Cerebellar cortex (tissue), 1 donor: ENCODE measurements at places on chromosomes 4 and X.

GRCh38 chr4:164402554-164402953 lies 351.4 kb upstream of the SMIM31 start:
- no peak for DNase-seq

- no peak for DNase-seq
Measured at GRCh38 chr4:1575418-1576303, 108.5 kb downstream of the FAM53A start.

DNA sequence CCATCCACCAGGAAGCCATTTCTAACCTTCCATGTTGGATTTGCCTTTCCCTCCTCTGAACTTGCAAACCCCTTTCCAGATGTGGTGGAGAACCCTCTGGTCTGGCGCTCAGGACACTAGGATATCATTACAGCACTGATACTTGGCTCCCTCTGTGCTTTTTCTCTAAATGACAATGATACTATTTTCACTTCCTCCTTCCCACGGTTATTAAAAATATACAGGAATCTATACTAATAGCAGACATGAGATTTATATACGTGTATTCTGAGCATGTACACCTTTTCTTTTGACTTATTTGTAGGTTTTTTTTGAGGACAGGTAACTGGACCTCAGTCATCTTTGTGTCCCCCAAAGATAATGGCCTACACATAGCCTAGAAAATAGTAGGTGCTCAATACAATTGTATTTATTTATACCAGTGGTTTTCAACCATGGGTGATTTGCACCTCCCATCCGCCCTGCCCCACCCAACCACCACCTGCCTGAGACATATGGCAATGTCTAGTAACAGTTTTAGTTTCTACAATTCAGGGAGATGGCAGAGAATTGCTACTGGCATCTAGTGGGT lies 60.4 kb upstream of the PLAC8 start:
- DNase-seq, result no peak

DNA sequence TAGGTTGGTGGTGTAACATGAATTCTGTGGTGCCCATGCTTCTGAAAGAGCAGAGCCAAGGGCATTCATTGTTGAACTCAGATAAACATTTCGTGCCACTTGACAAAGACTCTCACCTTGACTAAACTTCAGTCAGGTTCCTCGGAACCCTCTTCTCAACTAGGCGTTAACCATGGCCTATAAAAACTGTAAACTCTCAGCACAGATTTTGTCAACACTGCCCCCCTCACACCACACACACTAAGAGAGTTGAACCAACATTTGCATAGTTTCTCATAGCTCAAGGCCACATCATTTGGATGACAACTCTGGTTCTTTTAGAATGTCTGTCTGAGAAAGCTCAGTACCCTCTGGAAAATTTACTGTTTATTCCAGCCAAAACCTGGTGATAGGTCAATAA lies 28.1 kb downstream of the CASP6 start:
- no peak for DNase-seq

DNA sequence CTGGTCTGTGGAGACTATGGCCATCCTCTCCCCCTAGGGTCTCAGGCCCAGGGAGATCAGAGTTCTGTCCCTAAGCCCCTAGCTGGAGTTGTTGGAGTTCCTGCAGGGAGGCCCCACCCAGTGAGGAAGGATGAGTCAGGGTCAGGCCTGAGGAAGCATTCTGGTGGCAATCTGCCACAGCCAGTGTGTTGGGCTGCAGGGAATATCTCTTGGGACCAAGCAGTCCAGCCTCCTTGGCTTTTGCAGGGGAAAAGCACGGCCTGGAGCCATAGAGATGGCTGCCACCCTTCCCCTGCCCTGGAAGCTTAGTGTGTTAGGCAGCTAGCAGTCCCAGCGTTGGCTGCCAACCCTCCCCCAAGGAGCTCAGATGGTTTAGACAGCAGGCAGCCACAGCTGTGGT lies 202.4 kb downstream of the RTL9 start:
- no peak for DNase-seq

- peak; percentile 93 for DNase-seq
Measured at GRCh38 chr4:5874811-5875449, 18.0 kb downstream of the CRMP1 start.

DNA sequence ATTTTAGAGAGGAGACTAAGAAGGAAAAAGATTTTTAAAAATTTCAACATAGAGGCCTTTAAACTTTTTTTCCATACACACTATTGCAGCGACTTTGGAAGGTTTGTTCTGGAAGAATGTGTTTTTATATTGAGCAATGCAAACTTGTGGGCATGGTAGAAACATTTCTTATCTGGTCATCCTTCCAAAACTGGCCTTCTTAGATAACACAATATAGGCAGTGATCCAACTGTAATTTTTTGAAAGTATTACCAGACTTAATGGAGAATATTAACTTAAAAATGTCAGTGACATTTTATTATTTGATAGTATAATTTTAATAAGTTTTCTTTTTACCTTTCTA lies 25.6 kb downstream of the FHDC1 start:
- DNase-seq, result no peak

- DNase-seq, result no peak
Measured at GRCh38 chrX:71622032-71622575, 3.8 kb upstream of the CXCR3 start.

DNA sequence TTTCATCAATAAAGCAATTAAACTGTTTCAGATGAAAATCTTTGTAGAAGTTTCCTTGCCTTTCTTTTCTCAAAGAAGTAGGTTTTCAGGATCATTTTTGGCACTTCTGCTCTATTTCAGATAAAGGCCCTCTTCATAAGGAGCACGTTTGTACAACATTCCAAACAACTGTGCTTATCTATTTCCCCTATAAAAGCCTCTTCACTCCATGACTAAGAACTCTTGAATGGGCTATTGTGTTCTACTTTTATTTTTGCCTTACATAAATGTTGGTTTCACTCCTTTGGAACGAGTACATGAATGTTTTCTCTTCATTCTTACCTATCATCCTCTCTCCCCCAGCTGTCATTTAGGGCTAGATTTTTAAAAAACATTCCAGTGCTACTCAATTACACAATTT lies 288.0 kb upstream of the PPP1R2C start:
- DNase-seq, result no peak

- DNase-seq, result no peak
Measured at GRCh38 chr4:166014411-166014810, 141.4 kb downstream of the TLL1 start.

- no peak for DNase-seq
Measured at GRCh38 chr4:66943112-66943511, 602.2 kb downstream of the CENPC start.

DNA sequence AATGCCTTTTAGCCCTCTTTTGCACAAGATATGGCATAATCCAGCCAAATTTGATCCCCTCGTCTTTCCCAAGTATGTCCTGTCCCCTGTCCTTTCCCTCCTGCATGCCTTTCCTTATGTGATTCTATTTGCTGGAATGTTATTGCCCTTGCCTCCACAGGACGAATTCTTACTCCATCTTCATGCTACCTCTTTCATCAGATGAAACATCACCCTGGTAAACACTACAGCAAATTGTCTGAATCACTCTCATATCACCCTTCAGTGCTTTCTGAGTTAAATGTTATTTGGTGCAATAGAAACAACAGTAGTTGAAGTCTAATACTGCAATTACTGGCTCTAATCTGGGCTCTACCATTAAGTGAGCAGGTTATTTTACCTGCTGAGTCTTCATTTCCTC lies 52.2 kb upstream of the FAT1 start:
- no peak for DNase-seq

GRCh38 chrX:68696267-68696990 lies 49.0 kb downstream of the STARD8 start:
- DNase-seq, result no peak

DNA sequence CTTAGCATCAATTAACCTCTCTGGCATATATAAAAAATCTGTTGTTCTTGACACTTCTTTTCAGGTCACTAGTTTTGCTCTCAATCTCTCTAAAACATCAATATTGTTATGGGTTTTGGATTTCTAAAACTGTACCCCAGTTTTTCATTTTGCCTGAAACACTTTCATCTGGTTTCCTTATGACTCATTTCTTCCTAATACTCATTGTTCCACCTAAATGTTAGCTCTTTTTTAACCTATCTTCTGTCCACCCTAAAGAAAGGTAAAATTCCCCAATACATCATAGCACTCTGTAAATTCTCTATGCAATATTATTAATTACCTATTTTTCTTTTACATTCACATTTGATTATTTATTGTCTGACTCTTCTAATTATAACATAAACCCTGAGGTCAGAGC lies 575.5 kb upstream of the NDST4 start:
- no peak for DNase-seq

DNA sequence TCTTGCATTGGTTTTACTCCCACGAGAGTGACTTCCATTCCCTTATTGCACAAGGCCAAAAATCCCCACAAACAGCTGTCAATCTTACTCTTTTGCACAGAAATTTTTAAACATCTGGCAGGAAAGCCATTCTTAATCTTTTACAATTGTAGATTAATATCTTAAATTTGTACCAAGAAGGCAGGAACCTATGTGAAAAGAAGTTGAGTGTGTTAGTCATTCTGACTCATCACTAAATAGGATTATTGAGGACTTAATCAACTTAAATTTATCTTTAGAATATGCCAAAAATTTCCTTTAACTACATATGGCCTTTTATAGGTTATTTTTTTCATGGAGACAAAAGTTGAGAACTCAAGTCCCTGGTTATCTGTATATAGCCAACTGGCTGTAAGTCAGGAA lies 49.0 kb upstream of the VEGFC start:
- no peak for DNase-seq

DNA sequence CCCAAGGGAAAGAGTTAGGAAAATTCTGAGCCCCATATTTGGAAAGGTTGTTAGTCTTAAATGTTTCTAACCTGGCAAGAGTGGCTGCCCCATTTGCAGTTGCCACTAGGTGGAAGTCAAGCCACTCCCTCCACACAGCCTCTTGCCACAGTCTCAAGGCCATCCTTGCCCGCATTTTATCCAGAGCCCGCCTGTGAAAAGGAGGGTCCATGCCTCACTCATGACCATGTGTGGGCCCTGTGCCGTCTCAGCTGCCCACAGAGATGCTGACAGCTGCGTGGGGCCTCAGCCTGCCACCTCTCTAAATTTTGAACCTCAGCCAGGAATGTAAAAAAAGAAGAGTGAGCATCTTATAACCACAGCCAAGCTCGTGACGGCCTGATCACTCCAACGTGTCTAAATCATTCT lies 201.5 kb upstream of the FAM241A start:
- DNase-seq, result peak; percentile 30
